Omental fat pad (tissue), 4 donors: ENCODE measurements at places on chromosomes 3 and 15.

GRCh38 chr15:95300958-95301357 is 1029.5 kb upstream of the NR2F2 start:
- DNase-seq = no peak

DNA sequence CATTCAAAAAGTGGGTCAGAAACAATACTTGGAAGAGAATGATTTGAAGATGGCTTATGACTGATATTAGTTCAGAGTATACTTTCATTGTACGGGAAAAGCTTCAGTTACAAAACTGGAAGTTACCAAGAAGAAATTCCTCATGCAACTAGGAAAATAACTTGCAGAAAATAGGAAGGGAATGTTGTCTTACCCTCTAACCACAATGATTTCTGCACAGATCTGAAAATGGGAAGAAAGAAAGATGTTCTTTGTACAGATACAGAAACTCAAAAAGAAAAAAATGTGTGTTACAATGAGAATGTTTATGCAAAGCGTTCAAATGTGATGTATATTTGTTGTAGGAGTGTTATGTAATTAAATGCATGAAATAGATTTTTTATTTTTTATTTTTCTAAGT is 3.7 kb downstream of the ZNF280D start:
- DNase-seq = no peak

GRCh38 chr3:150495563-150496168 is 50.6 kb downstream of the SERP1 start:
- DNase-seq = no peak

GRCh38 chr3:135997554-135998320 is 32.2 kb downstream of the PPP2R3A start:
- no peak for DNase-seq

GRCh38 chr15:69577397-69577796 is 124.8 kb downstream of the RPLP1 start:
- DNase-seq = no peak

DNA sequence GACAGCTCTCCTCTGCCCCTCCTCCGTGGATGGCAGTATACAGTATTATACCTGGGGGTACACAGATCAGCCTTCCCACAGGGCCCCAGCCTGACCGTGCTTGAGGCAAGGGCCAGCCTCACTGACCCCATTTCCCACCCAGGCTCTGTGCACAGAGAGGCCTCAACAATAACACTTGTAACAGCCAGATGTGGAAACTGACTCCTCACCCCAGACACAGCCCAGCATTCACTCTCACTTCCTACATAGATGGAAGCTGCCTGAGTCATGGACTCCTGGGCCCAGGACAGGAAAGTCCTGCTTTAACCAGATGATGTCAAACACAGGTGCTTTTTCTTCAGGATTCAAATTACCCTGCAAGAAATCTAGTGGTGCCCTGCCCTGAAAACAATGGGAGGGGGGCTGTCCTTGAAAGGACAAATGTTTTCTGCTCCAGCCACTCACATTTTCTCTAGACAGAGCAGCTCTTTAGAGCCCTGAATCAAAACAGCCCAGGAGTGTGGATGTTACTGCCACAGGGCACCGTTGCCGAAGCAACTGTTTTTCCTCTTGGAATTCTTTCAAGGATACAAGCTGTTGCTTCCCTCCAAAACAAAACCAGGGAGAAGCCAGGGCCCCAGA is 16.4 kb downstream of the CCDC12 start:
- DNase-seq = no peak

DNA sequence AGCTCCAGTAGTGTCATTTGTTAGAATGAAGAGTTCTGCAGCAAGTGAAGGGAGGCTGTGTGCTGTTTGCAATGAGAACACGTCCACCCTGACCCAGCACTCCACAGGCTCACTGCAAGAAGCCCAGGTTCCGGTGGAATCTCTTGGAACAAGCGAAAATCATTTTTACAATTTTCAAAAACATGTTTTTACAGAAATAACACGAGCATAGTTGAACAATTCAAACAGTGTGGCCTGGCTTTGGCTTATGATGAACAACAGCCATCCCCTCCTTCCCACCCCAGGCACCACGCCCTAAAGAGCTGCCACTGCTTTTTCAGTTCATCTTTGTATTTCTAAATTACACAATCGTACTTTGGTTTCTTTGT is 59.5 kb upstream of the KY start:
- DNase-seq = no peak

GRCh38 chr3:9088441-9089353 is 125.4 kb upstream of the RAD18 start:
- no peak for DNase-seq
